Stimulated activated CD8-positive, alpha-beta memory T cell treated with anti-CD3 and anti-CD28 coated beads, Interleukin-4, amount 100 ng/mL, for 4 hours (primary cell): ENCODE measurements at places on chromosomes 16 and 17.

DNA sequence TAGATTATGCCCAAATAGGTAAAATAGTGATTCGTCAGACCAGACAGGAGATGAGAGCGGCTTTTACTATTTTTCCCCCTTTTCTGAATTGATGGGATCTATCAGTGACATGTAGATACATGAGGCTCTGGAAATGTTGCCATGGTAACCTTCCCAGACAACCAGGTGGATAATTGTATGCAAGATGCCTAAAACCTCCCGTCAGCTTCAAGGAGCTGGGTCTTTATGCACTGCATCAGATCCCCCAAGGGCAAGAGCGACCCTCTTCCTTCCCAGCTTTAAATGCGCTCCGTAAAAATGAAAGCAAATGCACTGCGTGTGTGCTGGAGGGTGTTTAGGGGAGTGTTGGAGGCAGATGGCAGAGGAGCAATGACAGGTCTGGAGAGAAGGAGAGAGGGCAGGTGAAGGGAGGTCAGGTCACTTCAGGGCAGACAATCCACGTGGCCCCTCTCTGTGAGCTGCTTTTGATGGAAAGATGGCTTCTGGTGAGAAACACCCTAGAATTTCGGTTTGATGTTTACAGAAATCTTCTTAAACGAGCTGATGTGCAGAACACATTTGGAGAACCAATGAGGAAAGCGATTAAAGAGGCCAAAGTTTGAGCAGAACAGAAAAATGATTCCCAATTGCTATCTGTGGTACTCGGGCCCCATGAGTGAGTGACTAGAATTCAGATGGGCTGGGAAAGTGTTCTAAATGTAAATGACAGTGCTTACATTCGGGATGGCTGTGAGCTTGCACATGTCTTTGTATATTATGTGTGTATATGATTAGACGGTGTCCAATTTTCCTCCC, 461.7 kb upstream of the HSBP1 start:
- no peak for DNase-seq

GRCh38 chr16:78750611-78751010, 651.2 kb downstream of the WWOX start:
- DNase-seq = no peak

- DNase-seq = no peak
These were observed 1.8 kb downstream of the MGRN1 start for GRCh38 chr16:4626396-4626795.

- peak; percentile 7 for DNase-seq
These were observed 291.6 kb upstream of the TNRC6C start for GRCh38 chr17:77666881-77667395.

- DNase-seq = no peak
These were observed 36.6 kb downstream of the ARHGAP23 start for GRCh38 chr17:38464723-38465390.

GRCh38 chr16:2742323-2743006, 10.0 kb upstream of the SRRM2 start:
- no peak for DNase-seq

DNA sequence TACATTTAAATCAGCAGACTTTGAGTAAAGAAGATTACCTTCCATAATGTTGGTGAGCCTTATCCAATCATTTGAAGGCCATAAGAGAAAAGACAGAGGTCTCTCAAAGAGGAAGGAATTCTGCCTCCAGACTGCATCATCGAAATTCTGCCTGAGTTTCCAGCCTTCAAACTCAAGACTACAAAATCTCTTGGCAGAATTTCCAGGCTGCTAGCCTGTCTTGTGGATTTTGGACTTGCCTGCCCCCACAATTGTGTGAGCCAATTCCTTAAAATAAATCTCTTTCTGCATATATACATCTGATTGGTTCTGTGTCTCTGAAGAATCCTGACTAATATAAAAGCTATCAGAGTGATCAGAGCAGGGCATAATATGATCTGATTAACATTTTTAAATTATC, 216.6 kb upstream of the CPHXL start:
- DNase-seq = no peak

GRCh38 chr17:29524692-29525091, 42.1 kb downstream of the ABHD15 start:
- no peak for DNase-seq

DNA sequence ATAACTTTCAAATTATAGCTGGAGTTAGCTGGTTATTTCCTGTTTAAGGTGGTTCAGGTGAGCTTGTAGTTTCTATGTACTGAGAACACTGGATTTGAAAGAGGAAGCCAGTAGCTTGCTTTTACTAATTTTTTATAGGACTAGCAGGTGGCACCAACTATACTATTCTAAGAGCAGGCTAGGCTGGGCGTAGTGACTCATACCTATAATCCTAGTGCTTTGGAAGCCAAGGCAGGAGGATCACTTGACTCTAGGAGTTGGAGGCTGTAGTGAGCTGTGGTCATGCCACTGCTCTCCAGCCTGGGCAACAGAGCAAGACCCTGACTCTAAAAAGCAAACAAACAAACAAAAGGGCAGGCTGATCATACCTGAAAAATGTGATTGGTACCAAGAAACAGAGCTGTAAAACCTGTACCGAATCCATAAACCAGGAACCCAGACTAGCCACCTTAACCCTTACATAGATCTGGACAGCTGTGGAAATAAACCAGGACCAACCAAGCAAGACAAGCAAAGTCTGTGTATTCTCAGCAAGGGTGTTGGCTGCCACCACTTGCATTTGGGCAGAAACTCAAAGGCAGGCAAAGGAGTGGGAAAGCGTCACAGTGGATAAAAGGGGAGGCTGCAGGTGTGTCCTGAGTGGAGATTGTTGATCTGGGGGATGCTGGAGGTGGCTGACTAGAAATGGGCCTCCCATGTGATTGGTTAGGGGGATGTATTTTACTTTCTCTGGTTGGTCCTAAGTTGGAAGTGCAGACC, 36.3 kb downstream of the SLC47A1 start:
- DNase-seq = no peak

- peak; percentile 9 for DNase-seq
These were observed 756 bp downstream of the KLHL11 start for GRCh38 chr17:41864498-41864835.

DNA sequence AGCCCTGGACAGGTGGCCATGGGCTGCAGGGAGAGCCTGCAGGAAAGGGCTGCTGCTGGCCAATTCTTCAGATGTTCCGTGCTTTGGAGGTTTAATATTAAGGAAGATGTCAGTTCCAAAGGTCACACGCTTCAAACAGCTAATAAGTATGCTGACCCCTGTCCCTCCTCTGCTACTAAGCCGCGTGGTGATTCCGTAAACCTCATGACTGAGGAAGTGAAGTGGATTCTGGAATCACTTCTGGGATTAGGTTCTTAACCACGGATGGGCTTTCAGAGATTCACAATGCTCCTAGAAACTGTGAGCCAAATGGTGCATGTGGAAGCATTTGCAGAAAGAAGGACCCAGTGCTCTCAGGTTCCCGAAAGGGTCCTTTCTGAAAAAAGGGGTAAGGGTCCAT, 28.5 kb upstream of the ERN1 start:
- DNase-seq = no peak

- DNase-seq = no peak
These were observed 4.5 kb downstream of the CD300C start for GRCh38 chr17:74541176-74542111.

DNA sequence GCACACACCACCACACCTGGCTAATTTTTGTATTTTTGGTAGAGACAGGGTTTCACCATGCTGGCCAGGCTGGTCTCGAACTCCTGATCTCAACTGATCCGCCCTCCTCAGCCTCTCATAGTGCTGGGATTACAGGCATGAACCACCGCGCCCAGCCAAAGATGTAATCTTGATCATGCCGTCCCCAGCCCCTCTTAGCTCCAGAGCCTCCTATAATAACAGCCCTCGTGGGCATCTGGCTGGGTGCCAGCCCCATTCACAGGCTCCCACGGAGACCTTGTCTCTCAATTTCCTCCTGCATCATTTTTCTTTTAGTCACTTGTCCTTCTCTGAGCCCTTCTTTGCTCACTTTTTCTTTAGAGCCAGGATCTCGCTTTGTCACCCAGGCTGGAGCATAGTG, 94.2 kb downstream of the KATNIP start:
- no peak for DNase-seq

- DNase-seq = no peak
These were observed 38.4 kb downstream of the TSC2 start for GRCh38 chr16:2086106-2086742.

DNA sequence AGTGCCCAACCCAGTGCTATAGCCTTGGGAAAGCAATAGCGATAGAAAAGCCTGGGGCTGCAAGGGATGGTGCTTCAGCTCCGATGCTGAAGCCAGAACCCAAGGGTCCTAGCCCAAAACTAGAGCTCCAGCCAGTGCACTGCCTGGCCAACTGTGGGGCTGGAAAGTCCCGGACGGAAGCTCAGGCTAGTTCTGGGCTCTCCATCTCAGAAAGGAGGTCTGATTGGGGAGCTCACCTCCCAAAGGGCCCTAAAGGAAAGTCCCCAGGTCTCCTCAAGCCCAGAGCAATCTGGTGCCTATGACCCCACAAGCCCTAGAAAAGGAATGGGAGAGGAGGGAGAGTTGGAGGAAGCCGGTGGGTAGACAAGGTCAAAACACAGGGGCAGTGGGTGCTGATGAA, 2.0 kb upstream of the ABCC3 start:
- DNase-seq = no peak

DNA sequence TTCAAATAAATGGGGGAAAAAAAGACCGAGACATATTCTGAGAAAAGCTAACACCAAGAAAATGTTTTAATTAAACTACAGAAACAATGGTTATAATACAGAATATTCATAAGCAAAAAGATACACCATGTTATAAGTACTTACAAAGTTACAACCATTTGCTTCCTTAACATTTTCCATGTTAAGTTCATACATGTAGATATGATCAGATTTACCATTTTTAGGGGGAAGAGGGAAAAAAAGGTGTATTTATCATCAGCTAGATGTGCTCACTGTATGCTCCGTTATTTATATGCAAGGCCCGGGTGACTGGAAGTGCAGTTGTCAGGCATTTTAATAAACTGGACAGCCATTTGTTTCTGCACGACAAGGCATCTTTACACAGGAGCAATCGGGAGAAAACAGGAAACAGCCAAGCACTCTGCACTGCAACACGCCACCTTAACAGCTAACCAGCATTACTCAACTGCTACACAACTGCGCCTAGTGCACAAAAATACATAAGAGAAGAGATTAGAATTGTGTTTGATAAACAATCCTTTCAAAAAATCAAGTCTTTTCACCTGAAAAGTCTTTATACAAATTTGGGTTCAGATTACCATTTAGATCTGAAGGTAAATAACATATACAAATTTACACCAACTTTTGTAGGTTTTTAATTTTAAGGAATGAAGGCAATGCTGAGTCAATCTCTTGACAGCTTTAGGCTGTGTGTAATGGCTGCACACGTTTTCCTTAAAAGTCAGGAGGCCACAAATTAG, 2.9 kb downstream of the SRSF2 start:
- no peak for DNase-seq

DNA sequence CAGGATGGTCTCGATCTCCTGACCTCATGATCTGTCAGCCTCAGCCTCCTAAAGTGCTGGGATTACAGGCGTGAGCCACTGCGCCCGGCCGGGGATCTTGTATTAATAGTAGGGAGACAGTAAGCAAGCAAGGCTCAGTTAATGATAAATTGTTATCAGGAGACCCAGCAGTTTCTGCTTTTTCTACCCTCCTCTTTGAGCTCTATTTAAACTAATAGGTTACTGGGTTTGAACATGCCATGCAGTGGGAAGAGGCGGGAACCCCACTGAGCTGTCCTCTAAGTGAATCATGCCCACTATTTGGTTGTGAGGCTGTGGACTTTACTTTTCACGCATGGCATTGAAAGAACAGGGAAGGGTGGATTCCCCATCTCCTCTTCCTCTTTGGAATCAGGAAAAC, 223.9 kb downstream of the WWOX start:
- DNase-seq = no peak

GRCh38 chr16:50616386-50616785, 64.7 kb downstream of the SNX20 start:
- DNase-seq = no peak

DNA sequence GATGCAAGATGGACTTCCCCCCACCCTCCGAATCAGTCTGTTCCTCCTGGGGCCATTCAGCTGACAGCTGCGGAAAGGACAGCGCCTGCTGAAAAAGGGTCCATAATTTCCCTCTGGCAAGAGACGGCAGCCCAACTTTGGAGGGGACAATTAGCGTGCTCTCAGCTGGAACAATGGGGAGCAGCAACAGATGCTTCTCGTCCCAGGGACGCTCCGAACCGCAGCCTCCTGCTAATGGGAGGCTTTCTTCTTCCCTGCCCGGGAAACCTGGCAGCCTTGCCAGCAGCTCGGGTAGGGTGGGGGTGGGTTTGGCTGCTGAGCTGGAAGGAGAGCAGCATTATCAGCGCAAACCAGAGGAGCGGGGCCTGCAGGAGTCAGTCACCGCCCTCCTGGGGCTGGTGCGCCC, 500.0 kb upstream of the SALL1 start:
- DNase-seq = no peak

DNA sequence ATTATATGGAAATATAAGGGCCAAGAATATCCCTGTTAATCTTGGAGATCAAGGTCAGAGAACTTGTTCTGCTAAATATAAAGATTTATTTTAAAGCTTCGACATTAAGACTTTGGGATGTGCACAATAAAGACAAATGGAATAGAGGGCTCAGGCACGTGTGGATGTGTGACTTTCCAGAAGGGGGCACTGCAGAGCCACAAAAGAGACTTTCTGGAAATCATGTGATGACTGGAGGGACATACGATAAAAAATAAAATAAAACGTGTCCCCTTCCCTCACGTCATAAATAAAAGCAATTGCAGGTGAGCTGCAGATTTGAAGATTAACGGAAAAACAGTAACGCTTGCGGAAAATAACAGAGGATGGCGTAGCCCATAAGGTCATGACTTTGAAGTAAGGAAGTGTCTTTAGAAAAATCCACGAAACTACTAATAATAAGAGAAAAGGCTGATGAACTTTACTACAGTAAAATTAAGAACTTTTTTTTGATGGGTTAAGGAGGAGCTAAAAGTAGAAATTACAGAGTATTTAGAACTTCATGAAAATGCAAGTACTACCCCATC, 9.4 kb upstream of the ENGASE start:
- DNase-seq = no peak

DNA sequence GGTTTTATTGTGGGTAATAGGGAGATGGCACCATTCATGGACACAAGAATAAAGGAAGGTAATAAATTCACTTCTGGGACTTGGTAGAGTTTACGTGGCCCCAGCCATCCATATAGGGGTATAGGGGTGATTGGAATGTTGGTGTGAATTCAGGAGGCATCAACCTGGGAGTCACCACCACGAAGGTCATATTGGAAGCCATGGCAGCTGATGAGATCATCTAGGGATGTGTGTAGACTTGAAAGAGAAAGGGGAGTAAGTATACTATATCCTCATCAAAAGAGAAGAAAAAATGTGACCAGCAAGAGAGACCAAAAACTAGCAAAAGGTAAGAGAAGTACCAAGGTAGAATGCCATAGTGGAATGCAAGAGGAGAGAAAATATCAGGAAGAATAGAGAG, 26.6 kb upstream of the GINS3 start:
- no peak for DNase-seq
